ENCODE measurements at places on chromosomes 1 and 21.

DNA sequence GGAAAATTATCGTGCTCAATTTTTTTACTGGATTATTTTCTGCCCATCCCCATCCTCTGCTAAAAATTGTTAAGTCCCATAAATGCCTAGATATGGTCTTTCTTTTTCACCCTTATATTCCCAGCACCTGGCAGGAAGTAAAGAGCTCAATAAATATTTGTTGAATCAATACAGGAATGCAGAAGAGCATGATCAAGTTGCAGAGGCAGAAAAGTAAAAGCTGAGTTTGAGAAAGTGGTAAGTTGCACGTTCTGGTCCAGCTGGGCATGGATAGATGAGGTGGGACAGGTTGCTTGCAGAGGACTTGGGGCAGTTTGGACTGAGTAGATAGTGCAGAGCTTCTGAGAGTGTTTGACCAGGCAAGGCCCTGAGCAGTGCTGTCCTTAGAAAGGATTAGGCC, 40.1 kb downstream of the ZNF281 start:
- no peak for DNase-seq

DNA sequence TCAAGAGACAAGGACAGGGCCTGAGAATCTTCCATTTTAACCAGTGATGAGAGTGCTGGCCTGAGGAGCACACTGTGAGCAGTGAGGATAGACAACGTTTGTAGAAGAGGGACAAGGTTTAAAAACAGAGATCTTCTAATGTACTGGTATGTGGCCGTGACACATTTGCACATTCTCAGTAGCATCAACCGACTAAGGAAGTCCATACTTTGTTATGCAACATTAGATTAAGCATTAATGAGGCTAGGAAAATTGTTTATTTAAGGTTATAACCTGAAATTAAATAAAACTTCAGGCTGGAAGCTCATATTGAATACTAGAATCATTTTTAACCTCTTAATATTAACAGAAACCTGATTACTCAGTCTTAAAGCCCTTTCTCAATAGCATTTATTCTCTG, 99.0 kb downstream of the SLC45A1 start:
- DNase-seq: no peak

DNA sequence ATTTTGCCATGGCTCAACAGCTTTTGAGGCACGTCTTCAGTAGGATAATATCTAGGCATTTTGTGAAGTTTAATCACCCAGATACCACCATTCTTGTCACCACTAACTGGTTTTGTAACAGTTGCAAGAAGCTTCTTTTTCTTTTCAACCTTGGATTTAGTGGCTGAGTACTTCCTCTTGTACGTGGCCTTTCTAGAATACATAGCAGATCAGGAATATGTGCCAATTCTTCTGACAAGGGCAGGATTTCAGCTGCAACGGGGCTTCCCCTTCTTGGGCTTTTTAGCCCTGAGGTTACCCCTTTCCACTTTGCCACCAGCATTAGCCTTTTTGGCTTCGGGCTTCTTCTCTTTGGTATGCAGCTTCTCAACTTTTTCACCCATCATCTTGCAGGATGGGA, 79.3 kb upstream of the WARS2 start:
- no peak for DNase-seq

DNA sequence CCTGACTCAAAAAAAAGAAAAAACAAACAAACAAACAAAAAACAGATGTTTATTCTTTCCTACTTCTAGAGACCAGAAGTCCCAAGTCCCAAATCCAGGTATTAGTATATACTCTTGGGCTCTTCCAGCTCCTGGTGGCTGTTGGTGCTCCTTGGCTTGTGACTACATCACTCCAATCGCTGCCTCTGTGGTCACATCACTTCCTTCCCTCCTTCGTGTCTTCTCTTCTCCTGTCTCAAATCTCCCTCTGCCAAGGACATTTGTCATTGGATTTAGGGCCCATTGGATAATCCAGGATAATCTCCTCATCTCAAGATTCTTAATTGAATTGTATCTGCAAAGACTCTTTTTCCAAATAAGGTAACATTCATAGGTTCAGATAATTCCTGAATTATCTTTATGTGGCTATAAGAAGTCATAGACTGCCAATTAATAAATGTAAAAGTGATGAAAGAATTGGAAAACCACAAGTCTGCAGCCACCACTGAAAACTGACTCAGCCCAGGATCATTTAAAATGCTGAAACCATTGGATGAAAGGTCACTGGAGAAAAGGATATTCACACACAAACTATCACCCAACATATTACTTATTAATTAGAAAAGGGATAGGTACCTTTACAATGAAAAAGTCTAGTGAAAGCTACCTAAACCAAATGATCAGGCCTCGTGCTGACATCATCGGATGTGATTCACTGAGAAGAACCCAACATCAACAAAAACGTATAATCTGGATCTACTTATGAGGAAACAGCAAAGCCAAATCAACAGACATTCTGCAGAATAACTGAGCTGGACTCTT, 67.1 kb downstream of the ZNF281 start:
- no peak for DNase-seq

GRCh38 chr1:17084787-17085186, 31.0 kb upstream of the SDHB start:
- DNase-seq: no peak

DNA sequence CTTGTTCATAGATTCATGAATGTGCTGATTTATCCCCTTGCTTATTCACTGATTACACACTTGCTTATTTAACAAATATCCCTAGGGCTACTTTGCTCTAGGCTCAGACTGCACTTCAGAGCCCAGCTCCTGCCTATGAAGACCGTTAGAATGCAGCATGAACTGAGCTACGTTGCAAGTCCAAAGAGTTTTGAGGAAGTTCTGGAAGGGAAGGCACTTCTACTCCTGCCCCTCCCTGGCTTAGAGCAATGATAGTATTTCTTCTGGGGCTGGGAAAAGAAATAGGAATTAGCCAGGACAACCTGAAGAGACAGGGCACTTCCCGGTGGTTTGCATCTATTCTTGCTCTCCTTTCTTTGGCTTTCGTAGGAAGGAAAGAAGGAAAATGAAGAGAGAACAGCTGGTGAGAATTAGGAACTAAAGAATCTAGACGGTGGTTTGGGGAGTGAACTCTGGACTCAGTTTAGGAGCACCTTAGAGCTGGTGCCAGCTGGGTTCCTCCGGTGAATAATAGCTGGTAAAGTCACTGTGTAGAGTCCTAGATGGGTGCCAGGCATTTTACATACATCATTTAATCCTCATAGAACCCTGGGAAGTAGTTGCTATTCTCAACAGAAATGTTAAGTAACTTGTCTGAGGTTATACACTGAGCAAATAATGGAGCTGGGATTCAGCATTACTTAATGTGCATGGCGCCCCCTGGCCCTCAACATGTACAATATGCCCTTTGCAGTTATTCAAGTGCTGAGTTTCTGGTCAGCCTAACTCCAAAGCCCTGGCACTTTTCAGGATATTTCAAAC, 65.9 kb downstream of the NDUFS5 start:
- peak; percentile 61 for DNase-seq

DNA sequence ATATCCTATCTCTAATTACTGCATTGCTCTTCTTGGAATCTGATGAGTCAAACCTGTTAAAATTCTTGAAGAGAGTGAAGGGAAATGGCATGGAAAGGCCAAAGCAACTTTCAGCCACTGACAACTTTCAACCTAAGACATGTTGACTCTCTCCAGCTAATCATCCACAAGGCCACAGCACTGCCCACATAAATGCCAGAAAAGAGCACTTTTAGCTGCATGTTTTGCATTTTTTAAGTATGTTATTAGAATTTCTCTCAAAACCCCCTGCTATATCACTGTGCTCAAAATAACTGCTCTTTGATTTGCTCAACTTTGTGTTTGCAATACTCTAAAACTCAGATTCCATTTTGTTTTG, 352.5 kb downstream of the ADGRL2 start:
- DNase-seq: no peak

DNA sequence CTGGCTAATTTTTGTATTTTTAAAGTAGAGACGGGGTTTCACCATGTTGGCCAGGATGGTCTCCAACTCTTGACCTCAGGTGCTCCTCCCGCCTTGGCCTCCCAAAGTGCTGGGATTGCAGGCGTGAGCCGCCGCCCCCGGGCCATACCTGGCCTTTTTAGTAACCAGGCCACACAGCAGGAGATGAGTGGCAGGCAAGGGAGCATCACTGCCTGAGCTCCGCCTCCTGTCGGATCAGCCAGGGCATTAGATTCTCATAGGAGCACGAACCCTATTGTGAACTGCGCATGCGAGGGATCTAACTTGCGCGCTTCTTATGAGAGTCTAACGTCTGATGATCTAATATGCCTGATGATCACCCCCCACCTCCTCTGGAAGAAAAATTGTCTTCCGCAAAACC, 308.7 kb upstream of the PRMT6 start:
- no peak for DNase-seq

DNA sequence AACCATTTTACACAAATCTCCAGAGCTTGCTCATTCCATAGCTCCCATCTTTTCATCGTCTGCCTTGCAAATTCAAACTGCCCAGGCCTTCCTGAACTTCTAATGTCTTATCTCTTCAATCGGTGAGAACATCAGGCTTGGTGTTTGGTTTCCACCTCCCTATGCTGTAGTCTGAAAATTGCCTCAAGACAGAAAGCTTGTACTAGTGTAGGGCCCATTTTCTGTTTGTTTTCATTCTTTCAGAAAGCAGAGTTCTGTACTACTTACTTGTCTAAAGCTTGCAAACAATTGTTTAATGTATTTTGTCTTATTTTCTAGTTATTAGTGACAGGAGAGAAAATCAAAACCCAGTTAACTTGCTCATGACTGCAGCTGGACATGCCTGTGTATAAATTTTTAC, 16.8 kb downstream of the HOOK1 start:
- DNase-seq: no peak

DNA sequence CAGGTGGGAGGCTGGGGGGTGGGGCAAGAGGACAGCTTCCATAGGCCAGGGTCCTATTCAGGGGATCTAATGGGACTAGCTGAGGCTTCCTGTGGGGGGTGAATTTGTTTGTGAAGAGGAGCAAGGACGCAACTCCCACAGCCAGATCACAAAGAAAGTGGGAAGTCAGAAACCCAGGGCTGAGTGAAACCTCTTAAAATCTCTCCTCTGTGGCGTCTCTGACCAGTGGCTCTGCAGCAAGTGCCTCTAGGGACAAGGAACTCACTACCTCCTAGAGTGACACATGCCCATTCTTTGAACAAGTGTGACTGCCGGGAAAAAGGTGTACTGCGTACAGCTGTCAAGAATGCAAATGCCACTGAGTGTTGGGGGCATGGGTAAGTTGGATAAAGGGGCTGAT, 187.9 kb downstream of the HIVEP3 start:
- no peak for DNase-seq

DNA sequence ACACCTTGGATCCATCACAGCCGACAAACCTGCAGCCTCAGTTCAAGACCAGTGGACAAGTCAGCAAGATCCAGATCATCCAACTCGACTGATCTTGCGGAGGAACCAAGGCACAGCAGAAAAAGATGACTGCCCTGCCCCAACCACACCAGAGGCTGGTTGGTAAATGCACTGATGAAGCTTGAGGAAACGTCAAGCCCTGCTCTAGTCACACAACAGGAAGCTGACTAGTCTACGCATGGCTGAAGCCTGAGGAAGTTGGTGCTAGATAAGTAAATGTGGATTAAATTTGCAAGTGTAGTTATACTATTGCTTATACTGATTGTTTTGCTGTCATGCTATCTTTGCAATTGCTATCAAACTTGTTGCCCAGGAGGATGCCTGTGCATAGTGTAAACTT, 89.0 kb downstream of the LIPI start:
- no peak for DNase-seq

GRCh38 chr21:31308584-31308983, 35.5 kb downstream of the TIAM1 start:
- DNase-seq: no peak

DNA sequence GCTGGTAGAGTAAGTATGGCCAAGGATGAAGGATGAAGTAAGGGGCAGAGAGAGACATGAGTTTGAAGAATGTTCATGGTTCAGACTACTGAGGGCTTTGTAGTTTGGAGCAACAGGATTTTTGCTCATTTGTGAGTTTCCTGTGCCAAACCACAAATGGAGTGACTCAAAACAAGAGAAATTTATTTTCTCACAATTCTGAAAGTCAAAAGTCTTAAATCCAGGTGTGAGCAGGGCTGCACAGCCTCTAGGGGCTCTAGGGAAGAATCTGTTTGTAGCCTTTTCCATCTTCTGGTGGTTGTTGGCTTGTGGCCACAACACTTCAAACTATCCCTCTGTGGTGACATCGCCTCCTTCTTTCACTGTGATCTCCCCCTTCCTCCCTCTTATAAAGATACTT, 58.9 kb downstream of the RHOU start:
- no peak for DNase-seq

GRCh38 chr1:205493241-205494085, 11.0 kb upstream of the CDK18 start:
- DNase-seq: peak; percentile 2

DNA sequence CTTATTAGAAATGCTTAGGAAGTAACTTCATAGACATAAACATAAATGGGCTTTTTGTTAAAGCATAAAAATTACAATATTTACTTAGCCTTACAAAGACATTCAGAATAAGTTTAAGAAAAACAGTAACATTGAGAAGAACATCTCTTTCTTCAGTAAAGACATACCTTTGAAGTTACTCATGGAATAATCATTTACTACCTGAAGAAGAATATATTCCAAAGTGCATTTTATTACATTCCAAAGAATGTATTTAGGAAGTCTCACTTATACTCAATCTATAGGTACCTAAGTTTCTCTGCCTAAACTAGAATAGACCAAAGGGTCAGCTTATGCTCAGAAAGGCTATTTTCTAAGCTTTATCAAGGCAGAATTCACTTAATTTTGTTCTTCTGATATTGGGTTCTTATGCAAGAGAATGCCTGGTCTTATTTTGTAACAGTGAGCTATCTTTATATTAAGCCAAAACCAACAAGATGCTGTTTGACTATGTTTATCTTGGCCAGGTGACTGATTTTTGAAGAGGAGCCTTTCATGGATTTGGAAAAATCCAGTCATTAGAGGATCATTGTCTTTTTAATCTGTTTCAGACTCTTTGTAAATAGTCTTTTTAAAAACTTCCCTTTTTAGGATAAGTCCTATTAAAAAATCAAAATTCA, 110.1 kb downstream of the OLFML2B start:
- DNase-seq: no peak

GRCh38 chr1:178438432-178438831, 58.3 kb downstream of the CLEC20A start:
- DNase-seq: no peak

GRCh38 chr1:164518692-164519332, 40.2 kb upstream of the PBX1 start:
- no peak for DNase-seq

DNA sequence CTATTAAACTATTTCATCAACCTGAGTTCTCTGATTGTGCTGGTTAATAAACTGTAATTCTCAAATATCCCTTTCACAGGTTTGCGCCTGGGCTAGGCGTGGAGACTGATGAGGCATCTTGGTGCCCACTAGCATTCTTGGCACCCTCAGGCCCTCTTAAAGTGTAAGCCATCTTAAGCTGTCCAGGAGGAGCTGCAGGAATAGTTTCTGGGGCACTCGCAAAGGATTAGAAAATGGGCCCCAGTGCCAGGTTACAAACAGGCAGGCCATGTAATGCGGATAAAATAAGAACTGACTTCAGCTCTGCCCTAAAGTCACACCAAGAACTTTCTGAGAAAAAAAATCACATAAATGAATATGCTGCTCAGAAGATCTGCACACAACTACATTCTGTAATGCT, 1.1 kb downstream of the CASQ2 start:
- DNase-seq: no peak

GRCh38 chr1:248752161-248753028, 3.2 kb downstream of the LYPD8 start:
- no peak for DNase-seq
